Neural cell (in vitro differentiated cells): ENCODE measurements at places on chromosomes 6 and 20. TPM values are rescaled to one million over a fixed set of nuclear protein-coding genes. Genes with fewer than 3 reads are reported as not detected.

The ELOVL2 gene
- 4.3 and 5.4 TPM in 2 replicates for polyA plus RNA-seq

The C6orf141 gene
- polyA plus RNA-seq, result not detected in 2 replicates

The TSPO2 gene
- polyA plus RNA-seq, result not detected in 2 replicates

The BHLHE23 gene
- not detected in 2 replicates for polyA plus RNA-seq

The C20orf144 gene
- not detected in 2 replicates for polyA plus RNA-seq

The BIRC7 gene
- polyA plus RNA-seq, result not detected in 2 replicates

The PPIL6 gene
- polyA plus RNA-seq, result 2.5 and 11.8 TPM in 2 replicates

The VWA7 gene
- 5.3 and 5.7 TPM in 2 replicates for polyA plus RNA-seq

The NHSL1 gene
- 1.5 and 2.4 TPM in 2 replicates for polyA plus RNA-seq

The FAM83C gene
- polyA plus RNA-seq, result not detected in 2 replicates

The PPIL4 gene
- 43.6 and 57.2 TPM in 2 replicates for polyA plus RNA-seq

The PI3 gene
- 1.4 TPM in 1 of 2 replicates, not detected in the other for polyA plus RNA-seq

The CITED2 gene
- polyA plus RNA-seq, result 38.1 and 41.9 TPM in 2 replicates

The DNMT3B gene
- 8.7 and 9.0 TPM in 2 replicates for polyA plus RNA-seq

The EIF6 gene
- 143 and 154 TPM in 2 replicates for polyA plus RNA-seq

The C4B gene
- polyA plus RNA-seq, result 4.4 and 4.6 TPM in 2 replicates

The BAG2 gene
- 3.2 and 3.3 TPM in 2 replicates for polyA plus RNA-seq

The RAMACL gene
- polyA plus RNA-seq, result 1.6 and 1.9 TPM in 2 replicates

The PCNA gene
- 149 and 165 TPM in 2 replicates for polyA plus RNA-seq

The IRF4 gene
- polyA plus RNA-seq, result 0.05 TPM in 1 of 2 replicates, not detected in the other

The SLC22A7 gene
- 2.3 and 2.4 TPM in 2 replicates for polyA plus RNA-seq

The SSTR4 gene
- polyA plus RNA-seq, result not detected in 2 replicates

The CPXM1 gene
- polyA plus RNA-seq, result 42.1 and 44.0 TPM in 2 replicates

The TAAR1 gene
- not detected in 2 replicates for polyA plus RNA-seq

The LPA gene
- polyA plus RNA-seq, result not detected in 2 replicates
